Inflammatory macrophage treated with lipopolysaccharide for 1 hour (primary cell): ENCODE measurements at places on chromosomes 7 and 10.

GRCh38 chr7:55020466-55020871 is 1.7 kb downstream of the EGFR start:
- DNase-seq: no peak

GRCh38 chr7:110681941-110682340 is 409.0 kb upstream of the LRRN3 start:
- DNase-seq: no peak

GRCh38 chr10:70084189-70084588 is 31.5 kb downstream of the MACROH2A2 start:
- DNase-seq: no peak

GRCh38 chr7:36440880-36441279 is 51.2 kb downstream of the ANLN start:
- DNase-seq: peak; percentile 26

- no peak for DNase-seq
These were observed 274.1 kb upstream of the SMIM30 start for GRCh38 chr7:113392421-113392820.

- DNase-seq: no peak
These were observed 10.0 kb downstream of the ZCCHC24 start for GRCh38 chr10:79435271-79436065.

DNA sequence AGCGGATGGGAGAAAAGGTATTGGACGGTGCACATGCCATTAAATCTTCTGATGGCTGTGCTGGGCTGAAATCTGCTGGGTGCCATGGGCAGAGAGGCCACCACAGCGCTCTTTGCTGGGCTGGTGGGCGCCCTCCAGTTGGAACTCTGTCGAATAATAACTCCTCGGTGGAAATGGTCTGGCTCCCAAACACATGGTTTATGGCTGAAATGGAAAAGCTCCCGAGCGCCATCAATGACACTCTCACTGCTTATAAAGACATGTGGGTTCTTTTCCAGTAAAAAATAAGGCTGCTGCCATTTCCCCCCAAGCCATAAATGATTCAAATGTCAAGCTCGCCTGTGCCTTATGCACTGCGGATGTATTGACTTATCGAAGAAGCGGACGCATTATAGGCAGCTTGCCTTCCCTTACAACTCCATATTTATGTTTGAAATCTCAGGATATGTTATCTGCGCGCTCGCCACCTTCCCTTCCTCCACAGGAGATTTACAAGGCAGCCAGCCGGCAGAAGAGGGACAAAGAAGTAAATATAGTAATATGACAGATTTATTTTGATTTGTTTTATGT is 239.0 kb upstream of the MKI67 start:
- DNase-seq: no peak

DNA sequence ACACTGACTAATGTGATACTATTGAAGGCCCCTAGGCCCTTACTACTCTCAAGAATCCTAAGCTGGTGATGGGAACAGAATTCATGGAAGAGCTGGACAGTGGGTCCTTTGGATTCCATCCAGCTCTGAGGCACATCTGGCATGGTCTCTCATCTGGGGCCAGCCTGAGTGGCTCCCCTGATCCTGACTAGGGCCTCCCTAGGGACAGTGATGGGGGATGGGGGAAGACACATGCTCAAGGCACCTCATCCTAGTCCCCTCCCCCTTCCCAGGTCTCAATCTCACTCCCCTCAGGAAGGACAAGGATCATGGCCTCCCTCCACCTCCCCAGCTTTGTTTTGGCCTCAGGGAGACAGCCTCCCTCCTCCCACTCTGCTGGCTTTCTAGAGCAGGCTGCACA is 1.8 kb downstream of the KCNIP2 start:
- DNase-seq: no peak

GRCh38 chr7:120272701-120273475 is at the start of gene KCND2:
Gene KCND2 (plus strand): TSS chr7:120273175.
- no peak for DNase-seq

DNA sequence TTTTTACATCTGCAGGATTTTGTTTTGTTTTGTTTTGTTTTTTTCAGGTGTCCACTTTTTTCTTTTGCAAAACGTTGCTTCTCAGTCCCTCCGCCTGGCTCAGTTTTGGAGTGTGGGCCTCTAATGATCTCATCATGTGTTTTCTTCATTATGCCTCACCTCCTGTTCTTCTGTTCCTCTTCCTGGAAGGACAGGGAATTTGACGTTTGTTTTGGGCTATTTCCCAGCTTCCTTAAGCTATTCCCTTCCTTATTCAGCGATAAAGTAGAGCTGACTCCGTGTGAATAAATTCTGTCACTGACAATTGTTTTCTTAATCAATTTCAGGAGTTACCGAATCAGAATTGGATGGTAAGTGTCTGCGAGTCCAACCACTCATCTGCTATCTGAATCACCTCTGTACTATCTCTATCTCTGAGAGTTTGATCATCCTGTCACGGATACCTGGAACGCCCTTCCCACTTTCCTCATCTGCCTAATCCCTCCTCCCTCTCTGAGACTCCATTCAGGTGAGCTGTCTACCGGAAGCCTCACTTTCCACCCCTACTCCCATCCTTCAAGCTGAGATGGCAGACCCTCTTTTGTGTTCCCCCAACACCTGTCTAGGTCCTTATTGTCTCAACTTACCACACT is 218.4 kb downstream of the GATA3 start:
- DNase-seq: no peak

DNA sequence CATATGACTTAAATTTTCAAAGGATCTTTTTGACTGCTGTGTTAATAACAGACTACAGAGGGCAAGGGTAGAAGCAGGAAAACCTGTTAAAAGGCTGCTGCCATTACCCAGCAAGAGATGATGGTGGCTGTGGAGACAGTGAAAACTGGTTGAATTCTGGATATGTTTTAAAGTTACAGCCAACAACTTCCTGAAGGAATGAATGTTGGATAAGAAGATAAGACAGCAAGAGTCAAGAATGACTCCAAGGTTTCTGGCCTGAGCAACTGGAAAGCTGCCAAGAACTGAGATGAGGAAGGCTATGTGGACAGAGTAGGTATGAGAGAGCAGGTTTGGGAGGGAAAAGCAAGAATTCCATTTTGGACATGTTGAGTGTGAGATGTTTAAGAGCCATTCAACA is 19.1 kb downstream of the CNOT4 start:
- DNase-seq: no peak

DNA sequence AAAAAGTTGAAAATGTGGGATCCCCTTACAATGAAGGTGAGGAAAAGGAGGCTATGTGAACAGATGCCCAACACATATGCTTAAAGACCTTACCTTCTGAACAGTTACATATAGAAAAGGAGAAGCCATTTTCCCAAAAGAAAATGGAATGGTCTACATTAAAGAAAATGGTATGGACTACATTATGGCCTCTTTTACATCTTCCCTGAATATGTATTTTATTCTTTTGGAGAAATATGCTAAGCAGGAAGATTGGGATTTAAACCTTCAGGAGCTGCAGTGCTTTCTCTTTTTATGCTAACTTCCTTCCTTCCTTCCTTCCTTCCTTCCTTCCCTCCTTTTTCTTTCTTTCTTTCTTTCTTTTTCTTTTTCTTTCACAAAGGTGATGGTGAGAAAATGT is 155.4 kb downstream of the SEC23IP start:
- DNase-seq: no peak
